ENCODE measurements at places on chromosomes 2 and 18.

GRCh38 chr2:128623776-128624761 lies 305.4 kb upstream of the HS6ST1 start:
- no peak for DNase-seq

- DNase-seq, result no peak
These were observed 47.8 kb upstream of the CAVIN2 start for GRCh38 chr2:191894681-191895147.

DNA sequence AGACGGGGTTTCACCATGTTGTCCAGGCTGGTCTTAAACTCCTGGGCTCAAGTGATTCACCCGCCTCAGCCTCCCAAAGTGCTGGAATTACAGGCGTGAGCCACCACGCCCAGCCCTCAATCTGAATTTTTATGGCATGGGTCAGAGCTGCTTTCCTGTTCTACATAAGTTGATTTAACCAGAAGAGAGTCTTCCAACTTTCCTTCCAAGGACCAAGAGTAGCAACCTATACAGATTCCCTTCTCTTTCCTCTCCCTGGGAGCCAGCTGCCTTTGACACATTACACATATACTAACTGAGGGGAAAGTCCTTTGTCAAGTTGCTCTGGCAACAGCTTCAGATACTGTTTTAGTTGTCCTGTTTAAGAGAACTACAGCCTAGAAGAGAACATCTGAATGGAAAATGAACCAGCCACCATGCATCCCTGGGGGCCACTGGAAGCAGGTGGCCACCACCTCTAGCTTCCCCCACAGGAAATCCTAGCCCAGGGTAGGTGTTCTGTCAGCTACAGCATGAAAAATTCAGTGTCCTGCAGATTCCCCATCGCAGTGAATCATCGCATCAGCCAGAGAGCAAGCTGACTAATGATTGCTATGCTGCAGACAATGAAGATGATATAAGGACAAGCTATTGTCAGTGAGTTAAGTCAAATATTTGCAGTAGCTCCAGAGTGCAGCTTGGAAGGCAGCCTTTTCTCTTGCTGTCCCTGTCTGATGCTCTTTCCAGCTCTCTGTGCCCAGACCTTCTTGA lies 62.9 kb downstream of the POMC start:
- DNase-seq, result no peak

- DNase-seq, result no peak
These were observed 768.2 kb upstream of the ACVR2A start for GRCh38 chr2:147076634-147077033.

DNA sequence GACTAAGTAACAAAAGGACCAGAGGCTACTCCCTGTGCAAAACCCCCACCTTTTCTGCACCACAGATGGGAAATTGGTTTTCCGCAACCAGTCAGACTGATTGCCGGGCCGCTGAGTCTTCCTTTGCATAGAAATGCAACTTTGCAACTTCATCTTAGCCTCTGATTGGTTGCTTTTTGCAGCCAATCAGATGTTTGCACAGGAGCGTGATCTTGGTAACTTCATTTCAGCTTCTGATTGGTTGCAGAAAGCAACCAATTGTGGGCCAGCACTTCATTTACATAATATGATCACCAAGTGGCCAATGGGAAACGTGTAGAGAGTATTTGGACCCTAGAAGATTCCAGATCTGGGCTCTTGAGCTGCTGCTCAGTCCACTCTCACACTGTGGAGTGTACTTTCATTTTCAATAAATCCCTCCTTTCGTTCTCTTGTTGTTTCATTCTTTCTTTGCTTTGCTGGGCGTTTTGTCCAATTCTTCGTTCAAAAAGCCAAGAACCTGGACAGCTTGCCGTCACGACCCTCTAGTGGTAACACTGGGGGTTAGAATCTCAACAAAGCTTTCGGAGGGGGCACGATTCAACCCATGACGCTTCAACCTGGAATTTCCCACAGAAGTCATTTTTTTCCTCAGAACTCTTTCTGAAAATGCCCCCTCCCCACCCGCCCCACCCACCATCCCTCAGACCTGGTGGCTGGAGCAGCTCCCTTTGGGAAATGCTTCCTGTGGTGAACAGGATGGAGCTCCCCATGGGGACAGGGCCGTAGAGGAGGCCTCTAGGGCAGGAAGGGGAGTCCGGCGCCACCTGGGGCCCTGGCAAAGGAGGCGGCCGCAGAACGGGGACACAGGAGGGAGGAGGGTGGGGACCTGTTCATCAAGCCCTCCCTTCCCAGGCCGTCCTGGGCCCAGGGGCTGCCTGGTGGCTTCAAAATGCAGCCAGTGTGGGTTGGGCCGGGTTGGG lies 31.8 kb upstream of the KCNF1 start:
- DNase-seq, result no peak

GRCh38 chr18:74604361-74604760 lies 6.7 kb downstream of the ZNF407 start:
- no peak for DNase-seq

GRCh38 chr2:181457741-181458425 lies 697 bp downstream of the ITGA4 start:
- DNase-seq, result no peak

GRCh38 chr2:40164736-40165508 lies 287.0 kb downstream of the SLC8A1 start:
- no peak for DNase-seq
